ENCODE measurements at places on chromosomes 2 and 18.

GRCh38 chr2:3482363-3482821 is 36.9 kb downstream of the ADI1 start:
- no peak for DNase-seq

GRCh38 chr18:33270297-33270696 is 170.2 kb downstream of the CCDC178 start:
- DNase-seq = no peak

DNA sequence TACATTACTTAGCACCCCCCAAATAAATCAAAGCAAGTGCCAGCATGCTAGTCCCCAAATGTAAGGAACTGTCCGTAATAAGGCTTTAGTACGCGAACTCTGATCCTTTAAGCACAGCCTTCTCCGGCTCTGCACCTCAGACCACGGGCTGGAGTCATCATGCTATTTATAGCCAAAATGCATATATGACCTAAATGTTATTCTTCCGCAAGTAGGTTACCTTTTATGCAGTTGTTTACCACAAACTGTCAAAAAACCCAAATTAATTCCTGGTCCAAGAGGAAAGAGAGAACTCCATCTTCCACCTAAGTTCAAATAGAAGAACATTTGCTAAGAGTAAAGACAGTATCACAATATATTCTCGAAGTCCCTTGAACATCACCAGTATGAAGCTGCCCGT is 42.7 kb downstream of the ZNF516 start:
- no peak for DNase-seq

- DNase-seq = no peak
Observed at GRCh38 chr18:23716516-23716915, 27.3 kb downstream of the LAMA3 start.

GRCh38 chr2:68319398-68320117 is at the start of gene CNRIP1:
Gene CNRIP1 (minus strand): TSS chr2:68319949. CDS start chr2:68319400, 549 bp downstream.
- DNase-seq = no peak

GRCh38 chr2:23563673-23564614 is 179.0 kb downstream of the KLHL29 start:
- no peak for DNase-seq

GRCh38 chr2:165435611-165436010 is 33.9 kb upstream of the CSRNP3 start:
- DNase-seq = no peak

DNA sequence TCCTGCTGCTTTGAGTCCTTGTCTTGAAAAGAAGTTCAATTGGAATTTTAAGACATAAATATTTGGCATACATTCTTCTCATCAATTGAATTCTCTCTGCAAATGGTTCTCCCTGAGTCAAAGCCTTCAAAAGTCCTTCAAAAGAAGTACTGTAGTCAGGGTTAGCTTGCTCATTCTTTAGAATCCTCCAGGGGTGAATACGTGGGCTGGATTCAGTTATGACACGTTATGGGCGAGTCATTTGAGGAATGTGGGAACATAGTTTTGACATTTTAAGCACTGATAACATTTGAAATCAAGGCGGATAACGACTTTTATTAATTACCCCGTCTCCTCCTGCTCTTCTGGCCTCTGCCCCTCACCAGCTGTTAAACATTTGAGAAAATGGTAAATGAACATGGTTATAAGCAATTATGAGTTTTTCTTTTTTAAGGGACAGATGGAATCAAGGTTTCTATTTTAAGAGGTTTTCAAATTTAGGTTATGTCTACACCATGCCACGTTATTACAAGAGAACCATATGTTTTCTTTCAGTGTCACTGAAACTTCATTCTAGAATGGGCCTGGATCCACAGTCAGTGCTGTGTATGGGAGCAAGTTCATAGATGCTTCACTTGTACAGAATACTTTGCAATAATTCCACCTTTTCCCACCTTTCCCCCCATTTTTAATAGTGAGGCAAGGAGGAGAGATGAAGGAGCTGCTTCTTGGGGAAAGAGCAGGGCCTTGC is 273.1 kb downstream of the TSN start:
- DNase-seq = no peak

GRCh38 chr18:56097621-56098020 is 509.6 kb upstream of the TCF4 start:
- no peak for DNase-seq

- DNase-seq = no peak
Observed at GRCh38 chr2:150595803-150596470, 108.5 kb upstream of the RND3 start.

- DNase-seq = no peak
Observed at GRCh38 chr2:199851883-199852282, 891 bp upstream of the FTCDNL1 start.

DNA sequence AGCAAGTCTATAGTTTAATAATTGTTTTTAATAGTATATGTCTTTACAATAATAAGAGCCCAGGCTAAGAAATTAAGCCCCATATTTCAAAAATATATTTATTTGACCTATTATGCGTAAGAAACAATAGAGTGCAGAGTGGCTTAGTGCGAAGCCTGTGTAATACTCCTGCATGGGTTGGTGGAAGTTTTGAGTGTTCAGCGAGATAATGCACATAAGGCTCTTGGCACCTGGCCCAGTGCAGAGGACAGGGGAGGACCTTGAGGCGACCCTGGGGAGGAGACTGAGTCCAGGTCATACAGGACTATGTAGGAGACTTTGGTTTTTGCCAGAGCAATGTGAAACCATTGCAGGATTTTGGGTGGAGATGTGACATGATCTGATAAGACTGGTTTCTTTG is 132.4 kb upstream of the ST6GAL2 start:
- DNase-seq = no peak

- DNase-seq = no peak
Observed at GRCh38 chr2:150619607-150620330, 132.3 kb upstream of the RND3 start.

DNA sequence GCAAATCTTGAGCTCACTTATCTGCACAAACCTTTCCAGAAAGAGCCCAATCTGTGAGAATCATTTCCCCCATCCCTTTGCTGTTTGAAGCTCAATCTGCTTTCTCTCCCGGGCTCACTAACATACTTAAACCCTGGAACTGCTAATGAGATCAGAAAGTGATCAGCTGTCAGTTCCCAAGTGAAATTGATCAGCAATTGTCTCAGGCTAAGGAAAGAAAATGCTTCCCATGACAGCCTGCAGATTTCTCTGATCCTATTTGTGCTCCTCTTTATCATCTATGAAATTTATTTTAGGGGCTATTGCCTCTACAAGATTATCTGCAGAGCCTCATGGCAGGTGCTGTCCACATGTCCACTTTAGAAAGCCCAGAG is 239.0 kb upstream of the CXCR4 start:
- DNase-seq = no peak

- DNase-seq = no peak
Observed at GRCh38 chr2:204654669-204655068, 109.4 kb downstream of the PARD3B start.

Data from activated naive CD4-positive, alpha-beta T cell (primary cell).